ENCODE measurements at places on chromosomes 7 and 10. TPM values are rescaled to one million over a fixed set of nuclear protein-coding genes. Genes with fewer than 3 reads are reported as not detected.

The CHCHD3 gene
- 76.2 TPM for total RNA-seq

The LIPM gene
- not detected for total RNA-seq

The CYP2C8 gene
- not detected for total RNA-seq

The DNAJC12 gene
- total RNA-seq = 23.8 TPM

The LGI1 gene
- total RNA-seq = not detected

The HBP1 gene
- 11.0 TPM for total RNA-seq

All from activated CD4-positive, alpha-beta T cell treated with anti-CD3 and anti-CD28 coated beads, Interleukin-2, amount 10 ng/mL, durations not matched to agents 24 days and 14 days (primary cell).